ENCODE measurements at places on chromosomes 13 and 19.

DNA sequence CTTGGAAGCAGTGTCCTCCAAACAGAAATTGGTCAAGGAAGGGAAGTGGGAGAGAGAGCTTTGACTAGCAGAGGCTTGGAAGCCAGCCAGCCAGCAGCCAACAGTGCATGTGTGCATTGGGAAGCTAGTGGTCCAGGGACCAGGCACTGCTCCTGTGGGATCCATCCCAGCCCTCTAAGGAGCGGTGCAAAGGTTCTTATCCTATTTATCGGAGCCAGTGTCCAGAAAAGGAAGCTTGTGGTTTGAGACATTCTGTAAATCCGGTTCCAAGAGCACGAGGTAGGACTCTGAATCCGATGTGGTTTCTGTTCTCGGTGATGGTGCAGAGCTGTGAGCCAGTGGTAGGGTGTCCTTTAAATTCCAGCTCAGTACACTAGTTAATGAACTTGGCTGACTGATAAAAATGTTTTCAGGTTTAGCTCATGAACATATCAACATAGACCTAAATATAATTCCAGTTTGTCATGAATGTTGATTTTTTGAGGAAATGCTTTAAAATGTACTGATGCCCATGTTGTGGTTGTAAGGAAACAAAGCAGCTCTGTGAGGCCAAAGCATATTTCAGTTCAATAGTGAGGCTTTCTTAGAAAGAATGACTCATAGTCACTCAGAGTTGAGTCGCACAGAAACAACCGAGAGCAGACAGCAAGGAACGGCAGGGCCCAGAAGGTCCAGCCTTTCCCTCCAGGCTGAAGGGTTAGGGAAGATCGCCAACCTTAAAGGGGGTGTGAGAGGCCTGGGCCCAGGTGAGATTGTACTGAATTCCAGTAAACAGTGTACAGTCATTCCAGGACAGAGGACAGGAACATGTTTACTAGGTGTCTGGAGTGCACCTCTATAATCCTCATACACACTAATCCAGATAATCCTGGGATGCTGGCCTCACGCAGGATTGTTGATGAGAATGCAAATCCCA is 21.5 kb upstream of the GARRE1 start:
- DNase-seq, result no peak

GRCh38 chr19:33621065-33621785 is 528 bp upstream of the CHST8 start:
- DNase-seq, result no peak

GRCh38 chr13:110683203-110683883 is 22.6 kb downstream of the CARS2 start:
- DNase-seq, result peak; percentile 32

DNA sequence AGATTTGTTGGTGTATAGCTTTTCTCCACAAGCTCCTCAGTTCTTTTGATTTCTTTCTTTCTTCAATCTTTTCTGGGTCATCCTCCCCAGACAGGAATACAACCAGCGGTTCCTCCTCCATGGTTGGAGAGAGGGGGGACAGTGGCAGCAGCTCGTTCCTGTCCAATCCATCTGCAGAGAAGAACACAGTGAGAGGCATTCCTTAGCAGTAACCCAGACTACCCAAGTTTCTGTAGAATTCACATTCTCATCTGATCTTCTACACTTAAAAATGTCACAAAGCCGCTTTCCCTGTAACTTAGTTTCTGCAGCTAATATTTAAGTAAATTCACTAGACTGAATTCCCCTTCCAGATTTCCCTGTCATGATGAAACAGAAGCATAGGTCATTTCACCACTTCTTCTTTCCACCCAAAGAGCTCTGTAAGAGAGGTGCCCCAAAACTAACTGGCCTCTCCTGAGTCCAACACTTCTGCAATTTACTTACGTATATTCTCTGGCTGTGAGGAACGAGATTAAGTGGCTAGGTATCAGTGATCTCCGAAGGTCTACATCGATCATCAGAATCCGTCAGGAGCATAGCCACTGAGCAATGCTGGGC is 171.9 kb downstream of the TBC1D4 start:
- no peak for DNase-seq

DNA sequence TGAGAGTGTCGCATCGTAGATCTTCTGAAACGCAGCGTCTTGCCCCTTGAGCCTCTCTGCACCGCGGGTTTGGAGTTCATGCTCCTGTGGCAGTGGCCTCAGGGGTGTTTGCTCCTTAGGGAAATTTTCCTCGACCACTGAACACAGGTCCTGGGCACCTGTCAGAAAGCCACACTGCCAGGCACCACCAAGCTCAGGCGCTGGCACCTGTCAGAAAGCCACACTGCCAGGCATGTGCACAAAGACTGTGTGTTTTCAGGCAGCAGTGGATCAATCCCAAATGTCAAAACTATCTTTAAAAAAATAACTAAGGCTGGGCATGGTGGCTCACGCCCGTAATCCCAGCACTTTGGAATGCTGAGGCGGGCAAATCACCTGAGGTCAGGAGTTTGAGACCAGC is 87.1 kb downstream of the ATP11A start:
- DNase-seq, result no peak
